ENCODE measurements at places on chromosomes 12 and 14.

GRCh38 chr12:52268212-52268611 is 6.2 kb upstream of the KRT86 start:
- DNase-seq: no peak

- DNase-seq: no peak
Observed at GRCh38 chr12:94969424-94969823, 34.1 kb downstream of the NDUFA12 start.

DNA sequence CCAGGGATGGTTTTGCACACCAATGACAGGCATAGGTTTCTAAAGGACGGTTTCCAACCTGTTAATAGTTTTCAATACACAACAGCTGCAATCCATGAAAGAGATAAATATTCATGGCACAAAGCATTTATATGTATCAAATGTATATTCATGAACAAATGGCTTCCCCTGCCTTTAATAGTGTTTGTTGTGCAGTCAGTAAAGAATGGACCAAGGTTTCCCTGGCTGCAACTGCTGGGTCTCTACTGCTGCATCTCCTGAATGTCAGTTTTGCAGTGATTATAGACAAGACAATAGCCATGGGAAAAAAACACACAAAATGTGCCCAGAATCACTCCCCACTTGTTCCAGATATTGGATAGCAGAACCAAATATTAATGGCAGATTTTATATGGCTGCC is 284.1 kb downstream of the BTG1 start:
- DNase-seq: no peak

DNA sequence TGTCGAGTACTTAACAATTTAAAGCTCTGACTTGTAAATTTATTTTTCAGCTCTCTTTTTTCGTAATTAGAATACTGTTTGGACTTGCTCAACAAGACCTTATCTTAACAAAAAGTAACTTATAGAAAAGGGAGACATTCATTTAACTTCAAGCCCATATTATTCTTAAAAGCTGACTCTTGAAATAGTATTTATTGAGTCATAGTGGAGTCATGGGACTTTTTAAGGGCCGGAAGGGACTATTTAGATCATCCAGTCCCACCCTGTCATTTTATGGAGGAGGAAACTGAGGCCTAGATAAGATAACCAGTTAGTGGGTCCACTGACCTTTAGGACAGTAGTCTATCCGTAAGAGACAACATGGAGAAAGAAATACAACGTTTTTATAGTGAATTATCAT is 1.5 kb downstream of the RAP1B start:
- DNase-seq: peak; percentile 52

DNA sequence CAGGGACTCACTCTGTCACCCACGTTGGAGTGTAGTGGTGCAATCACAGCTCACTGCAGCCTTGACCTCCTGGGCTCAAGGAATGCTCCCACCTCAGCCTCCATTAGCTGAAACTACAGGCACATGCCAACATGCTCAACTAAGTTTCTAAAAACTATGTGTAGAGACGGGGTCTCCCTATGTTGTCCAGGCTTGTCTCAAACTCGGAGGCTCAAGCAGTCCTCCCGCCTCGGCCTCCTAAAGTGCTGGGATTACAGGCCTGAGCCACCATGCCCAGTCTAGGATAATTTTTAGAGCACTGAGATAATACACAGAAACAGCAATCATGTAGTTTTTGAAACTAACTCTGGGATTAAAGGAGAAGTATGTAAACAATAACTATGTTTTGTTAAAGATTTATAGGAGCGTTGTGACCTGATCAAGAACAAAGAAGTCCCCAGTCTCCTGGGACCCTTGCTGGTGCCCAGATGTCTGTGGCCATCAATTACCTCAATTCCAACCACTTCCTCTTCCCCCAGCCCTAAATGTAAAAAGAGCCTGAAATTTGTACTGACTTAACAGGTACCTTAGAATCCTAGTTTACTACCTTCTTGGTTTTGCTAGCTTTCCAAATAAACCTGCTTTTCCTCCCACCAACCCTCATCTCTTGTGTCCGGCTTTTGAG is 28.9 kb upstream of the EGLN3 start:
- no peak for DNase-seq

- DNase-seq: peak; percentile 32
Observed at GRCh38 chr12:122961531-122962329, 4.5 kb downstream of the ABCB9 start.

GRCh38 chr12:124498275-124499189 is 68.9 kb downstream of the NCOR2 start:
- DNase-seq: no peak

DNA sequence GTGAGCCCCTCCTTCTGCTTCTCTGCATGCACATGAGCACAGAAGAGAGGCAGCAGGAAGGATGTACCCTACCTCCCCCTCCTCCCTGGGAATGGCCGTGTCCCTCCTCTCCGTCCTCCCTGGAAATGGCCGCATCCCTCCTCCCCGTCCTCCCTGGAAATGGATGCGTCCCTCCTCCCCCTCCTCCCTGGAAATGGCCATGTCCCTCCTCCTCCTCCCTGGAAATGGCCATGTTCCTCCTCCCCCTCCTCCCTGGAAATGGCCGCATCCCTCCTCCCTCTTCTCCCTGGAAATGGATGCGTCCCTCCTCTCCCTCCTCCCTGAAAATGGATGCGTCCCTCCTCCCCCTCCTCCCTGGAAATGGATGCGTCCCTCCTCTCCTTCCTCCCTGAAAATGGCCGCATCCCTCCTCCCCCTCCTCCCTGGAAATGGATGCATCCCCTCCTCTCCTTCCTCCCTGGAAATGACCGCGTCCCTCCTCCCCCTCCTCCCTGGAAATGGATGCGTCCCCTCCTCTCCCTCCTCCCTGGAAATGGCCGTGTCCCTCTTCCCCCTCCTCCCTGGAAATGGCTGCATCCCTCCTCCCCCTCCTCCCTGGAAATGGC is 428.6 kb downstream of the AACS start:
- no peak for DNase-seq

- no peak for DNase-seq
Observed at GRCh38 chr12:73262788-73263381, 990.7 kb downstream of the TRHDE start.

DNA sequence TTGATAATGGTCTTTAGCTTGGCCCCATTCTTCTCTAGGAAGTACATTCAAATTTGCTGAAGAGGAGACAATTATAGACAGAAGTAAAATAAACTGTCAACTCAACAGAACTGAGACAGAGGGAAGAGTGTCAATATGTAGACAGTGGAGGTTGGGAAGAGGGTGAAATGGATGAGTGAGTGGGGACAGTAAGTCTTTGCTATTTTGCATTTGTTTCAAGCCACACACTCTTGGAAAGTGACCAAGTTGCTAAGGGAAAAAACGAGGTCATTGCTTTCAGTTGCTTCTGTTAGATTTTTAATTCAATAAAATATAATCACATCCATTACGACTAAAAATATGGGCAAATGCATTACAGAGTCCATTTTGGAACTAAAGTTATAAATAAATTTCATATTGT is 47.8 kb downstream of the BTBD7 start:
- no peak for DNase-seq

DNA sequence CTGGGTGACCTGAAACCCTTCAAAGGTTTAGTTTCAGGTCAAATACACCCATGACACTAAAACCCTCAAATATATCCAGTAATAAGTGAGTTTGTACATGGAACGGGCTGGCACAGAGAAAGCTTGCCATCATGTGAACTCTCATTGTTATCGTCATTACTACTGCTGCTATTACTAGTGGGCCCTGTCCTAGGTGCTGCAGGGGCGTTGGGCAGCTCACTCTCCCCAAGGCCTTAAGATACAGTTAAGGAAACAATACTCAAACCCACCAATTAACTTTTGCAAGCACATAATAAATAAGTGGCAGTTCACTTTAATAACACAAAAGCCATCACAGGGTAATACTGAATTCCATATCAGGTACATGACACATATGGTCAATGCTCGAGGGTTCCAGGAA is 71.3 kb downstream of the SPTB start:
- no peak for DNase-seq

DNA sequence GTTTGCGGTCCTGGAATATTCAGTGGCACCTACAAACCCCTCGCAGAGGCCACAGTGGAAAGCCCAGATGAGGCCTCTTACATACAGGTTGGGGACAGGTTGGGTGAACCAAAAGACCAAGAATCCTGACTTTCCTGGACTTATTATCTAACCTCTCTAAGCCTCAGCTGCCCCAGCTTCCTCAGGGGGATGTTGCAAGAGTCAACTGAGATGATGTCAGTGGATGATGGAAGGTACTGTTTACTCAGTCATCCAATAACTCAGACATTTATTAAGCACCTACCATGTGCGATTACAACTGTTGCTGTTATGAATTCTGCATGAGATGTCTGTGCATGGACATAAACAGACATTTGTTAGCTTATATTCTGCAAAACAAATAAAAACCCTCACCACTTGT is 72.8 kb downstream of the RFX4 start:
- DNase-seq: no peak

GRCh38 chr14:61911574-61911973 is 149.4 kb downstream of the SNAPC1 start:
- DNase-seq: no peak

DNA sequence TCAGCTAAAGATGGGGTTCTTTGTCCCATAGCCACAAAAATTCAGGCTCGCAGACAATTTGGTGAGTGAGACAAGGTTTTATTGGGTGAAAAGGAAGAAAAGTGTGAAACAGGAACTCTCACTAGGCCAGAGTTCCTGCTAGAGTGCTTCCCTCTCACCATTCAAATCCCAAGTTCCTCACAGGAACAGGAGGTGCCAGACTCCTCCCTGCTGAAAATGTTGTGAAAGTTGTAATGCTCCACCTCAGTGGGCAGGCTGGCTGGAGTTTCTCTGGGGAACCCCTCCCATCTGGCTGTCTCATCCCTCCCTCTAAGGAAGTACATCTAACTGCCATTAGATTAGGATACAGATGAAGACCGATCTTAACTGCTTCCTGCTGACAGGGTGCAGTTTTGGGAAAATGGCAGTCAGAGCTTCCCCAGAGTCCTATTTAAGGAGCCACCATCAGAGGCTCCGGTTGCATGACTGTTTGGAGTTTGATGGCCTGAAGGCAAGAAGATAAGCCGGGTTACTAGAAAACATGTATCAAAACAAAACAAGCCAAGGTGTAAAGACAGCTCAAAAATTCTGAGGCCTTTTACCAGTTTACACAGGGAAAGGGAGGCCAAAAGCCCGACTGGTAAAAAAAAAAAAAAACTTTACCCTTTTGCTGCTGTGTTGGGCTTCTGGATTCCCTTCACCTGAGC is 127.6 kb downstream of the FSCB start:
- no peak for DNase-seq

DNA sequence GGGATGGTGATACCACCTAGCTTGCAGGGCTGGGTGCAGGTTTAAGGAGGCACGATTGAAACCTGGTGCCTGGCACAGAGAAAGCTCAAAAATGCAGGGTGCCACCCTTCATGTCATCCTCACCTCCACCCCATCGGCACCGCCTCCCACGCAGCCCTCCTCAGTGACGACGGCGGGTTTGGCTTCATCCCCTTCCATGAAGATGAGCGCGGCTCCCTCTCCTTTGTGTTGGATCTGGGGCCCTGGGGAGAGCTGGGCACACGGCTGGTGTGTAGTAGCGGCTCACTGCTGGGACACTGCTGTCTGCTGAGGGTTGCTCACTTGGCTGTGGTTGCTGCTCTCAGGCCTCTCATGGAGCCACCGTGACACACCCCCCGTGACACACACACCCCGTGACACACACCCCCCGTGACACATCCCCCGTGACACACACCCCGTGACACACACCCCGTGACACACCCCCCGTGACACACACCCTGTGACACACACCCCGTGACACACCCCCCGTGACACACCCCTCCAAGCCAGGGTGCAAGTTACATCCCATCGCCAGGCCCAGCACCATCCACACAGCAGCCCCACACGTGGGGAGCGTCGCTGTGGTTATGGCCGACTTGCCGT is 42.9 kb upstream of the FZD10 start:
- no peak for DNase-seq

- DNase-seq: no peak
Observed at GRCh38 chr12:52532636-52533035, 12.4 kb upstream of the KRT5 start.

GRCh38 chr14:24789378-24789884 is 155.4 kb upstream of the GZMB start:
- DNase-seq: no peak

Measured in K562 (cell line).